ENCODE measurements at places on chromosomes 5 and 9.
A peak's percentile ranks its signal among the peaks of the same experiment; 100 is the strongest.

DNA sequence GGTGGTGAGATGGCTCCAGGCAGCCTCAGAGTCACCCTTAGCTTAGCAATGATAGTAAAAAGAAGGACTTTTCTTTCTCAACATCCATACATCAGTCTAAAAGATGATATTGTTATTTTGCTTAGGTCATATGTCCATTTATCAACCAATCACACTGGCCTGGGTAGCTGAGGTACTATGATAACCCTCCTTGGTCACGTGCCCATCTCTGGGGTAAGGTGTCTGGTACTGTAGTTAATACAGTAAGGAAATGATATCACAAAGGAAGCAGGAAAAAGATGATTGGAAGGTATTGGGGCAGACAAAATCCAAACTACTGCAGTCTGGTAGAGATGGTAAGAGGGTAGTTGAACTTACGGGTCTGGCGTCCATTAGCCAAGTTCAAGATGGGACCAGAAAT lies 5.1 kb upstream of the SMAD5 start:
- no peak for DNase-seq

DNA sequence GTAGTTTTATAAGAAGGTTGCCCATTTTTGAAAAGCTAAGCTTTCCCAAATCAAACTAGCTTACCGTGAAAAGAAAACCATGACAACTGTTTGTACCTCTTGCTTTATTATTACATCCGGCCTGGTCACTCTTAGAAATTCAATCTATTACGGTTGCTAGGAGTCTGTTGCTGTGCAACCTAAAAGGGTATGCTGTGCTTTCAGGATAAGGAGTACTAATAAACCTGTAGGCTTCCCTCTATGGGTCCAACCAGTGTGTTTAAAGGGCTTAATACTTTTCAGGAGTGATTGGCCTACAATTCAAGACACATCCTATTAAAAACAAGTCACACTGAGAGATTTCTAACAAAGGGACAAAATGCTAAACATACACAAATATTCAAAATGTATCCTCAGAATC lies 27.1 kb downstream of the RFX3 start:
- DNase-seq: no peak

DNA sequence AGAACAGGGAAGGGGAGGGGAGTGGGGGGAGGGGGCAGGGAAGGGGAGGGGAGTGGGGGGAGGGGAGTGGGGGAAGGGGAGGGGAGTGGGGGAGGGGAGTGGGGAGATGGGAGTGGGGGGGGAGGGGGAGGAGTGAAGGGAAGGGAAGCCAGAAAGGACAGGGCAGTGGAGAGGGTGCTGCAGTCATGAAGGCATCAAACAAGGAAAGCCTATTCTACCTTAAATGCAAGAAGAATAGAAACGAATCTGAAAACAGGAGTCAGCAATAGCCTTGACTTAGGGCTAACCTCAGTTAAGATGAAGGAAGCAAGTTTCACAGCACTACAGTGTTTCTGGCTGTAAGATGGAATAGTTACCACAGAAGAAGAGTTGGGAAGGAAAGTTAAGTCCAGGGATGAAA lies 59.5 kb downstream of the CAMSAP1 start:
- DNase-seq: no peak

DNA sequence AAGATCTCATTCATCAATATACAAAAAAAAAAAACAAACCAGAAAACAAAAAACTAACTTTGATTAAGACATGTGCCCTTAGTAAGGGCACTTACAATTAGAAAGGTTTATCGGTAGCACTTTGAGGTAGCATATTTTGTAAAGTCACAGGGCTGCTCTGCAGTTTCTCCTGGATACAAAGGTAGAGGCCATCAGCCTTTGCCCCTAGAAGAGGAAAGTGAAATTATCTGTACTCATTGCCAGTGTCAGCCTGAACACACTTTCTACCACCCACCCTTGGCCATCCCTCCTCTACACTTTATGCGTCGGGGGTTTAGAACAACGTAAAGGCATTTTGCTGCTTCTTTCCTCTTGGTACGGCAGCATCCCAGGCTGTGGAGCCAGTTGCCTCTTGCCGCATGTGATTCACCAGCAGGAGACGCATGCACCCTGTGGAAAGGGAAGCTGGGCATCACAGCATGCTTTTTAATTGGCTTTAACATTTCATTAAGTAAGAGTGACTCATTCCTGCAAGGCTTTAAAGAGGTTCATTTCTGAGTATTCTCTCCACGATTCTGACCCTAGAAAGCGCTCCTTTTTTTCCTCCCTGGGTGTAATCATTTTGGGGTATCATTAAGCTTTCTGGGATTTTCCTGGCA lies 84.6 kb downstream of the CEMIP2 start:
- peak; percentile 45 for DNase-seq

- DNase-seq: no peak
Measured at GRCh38 chr9:137441289-137441934, at the start of gene ENTPD8. Gene ENTPD8 (minus strand): TSS chr9:137441357. CDS start chr9:137438285, 3,072 bp downstream.
